Stimulated activated CD4-positive, alpha-beta T cell treated with anti-CD3 and anti-CD28 coated beads, Interleukin-12 subunit alpha, Interleukin-12 subunit beta, amount 100 ng/mL, for 24 hours (primary cell): ENCODE measurements at places on chromosomes 7 and 10.

DNA sequence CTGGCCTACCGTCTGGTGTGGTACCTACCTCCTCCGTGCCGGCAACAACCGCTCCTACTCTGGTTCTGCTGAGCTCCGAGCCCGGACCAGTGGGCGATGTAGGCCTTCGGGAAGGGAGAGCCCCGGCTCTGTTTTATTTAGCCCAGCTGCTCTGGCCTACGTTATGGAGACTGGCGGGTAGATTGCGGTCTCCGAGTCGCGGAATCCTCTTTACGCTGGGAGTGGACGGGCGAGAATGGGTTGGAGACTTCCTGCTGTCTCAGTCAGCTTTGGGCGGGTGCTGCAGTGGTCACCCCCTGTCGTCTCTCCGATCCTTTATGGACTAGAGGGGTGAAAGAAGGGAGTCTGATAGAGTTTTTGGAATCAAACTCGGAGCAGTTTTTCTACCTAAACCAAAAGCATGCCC lies 406 bp downstream of the CBLL1 start:
- DNase-seq = no peak

DNA sequence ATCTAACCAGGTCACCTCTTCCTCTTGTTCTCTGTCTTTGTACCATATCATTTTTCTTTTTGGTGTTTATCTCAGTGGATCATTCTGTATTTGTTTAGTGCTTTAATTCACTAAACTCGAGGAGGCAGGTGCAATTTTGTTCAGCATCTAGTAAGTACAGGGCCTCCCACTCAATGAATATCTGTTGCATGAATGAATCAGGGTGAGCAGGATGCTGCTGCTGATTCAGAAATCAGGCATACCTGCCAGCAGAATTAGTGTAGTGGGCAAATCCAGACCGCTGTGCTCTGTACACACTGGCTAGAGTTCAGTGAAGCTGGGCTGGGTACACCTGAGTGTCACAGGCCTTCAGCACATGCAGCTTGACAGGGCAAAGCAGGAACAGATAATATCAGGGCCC lies 511.9 kb downstream of the SUGCT start:
- DNase-seq = no peak

DNA sequence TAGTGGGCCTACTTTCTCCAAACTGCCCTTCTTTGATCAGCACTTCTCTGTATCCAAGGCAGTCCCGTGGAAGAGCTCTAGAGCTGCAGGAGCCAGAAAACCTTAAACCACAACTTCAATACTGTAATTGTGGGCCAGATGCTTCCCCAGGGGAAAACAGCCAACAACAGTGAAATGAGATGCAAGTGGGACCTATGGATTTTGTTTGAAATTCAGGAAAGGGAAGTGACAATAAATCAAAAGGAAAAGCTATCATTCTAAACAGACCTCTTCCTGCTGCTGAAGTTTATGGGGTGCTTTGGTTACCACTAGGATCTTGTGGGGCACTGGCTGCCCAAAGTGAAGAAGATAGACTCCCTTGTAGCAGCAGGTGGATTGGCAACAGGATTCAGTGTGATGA lies 1031.7 kb downstream of the LRMDA start:
- no peak for DNase-seq

GRCh38 chr7:150451833-150452461 lies 1.5 kb downstream of the GIMAP8 start:
- DNase-seq = no peak

DNA sequence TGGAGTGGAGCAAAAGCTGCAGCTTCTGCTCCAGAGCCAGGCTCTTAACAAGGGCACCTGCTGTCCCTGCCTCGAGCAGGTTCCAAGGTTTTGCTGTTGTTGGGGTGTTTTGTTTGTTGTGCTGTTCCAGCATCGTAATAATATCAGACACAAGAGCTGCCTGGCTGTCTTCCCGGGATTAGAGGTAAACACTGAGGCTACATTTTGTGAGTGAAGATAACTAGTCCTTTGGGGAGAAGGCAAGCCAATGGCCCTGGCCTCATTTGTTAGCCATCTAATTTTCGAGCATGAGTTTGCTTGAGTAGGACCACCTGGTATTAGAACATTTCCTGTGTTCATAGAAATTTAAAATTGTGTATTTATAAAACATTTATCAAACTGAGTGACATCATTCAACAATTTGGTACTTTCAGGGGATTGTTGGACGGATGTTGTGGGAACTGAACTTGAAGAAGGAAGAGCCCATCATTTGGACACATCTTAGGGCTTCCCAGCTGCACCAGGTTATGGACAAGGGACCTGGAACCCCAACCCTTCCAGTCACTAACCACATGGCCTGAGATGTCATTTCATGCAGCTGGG lies 555.0 kb downstream of the TNS3 start:
- no peak for DNase-seq

DNA sequence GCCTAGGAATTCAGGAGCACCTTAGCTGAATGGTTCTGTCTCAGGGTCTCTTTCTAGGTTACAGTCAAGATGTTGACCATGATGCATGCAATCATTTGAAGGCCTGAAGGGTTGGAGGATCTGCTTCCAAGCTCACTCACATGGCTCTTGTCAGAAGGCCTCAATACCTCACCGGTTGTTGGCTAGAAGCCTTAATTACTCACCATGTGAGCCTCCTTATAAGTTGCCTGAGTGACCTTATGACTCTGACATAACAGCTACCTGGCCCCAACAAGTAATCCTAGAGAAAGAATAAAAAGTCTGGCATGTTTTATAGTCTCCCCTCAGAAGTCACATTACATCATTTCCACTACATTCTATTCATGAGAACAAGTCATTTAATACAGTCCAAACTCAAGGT lies 3.4 kb upstream of the C1GALT1 start:
- DNase-seq = no peak

GRCh38 chr10:26574783-26575182 lies 122.7 kb upstream of the PDSS1 start:
- DNase-seq = no peak

DNA sequence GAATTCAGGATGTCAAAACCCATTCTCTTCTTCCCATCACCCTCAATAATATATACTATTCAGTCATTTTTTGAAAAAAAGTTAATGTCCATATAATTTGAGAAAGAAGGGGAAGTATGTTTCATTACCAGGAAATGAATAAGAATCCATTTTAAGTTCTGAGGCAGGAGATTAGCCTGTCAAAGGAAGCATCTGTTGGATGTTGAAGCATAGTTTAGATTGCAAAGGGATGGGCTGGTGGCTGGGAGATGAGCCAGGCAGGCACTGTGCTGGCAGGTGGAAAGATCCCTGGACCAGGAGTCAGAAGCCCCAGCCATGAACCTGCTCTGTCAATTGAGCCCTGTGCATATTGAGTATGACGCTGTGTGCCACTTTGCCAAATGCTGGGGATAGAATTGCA lies 48.4 kb upstream of the CRTAC1 start:
- no peak for DNase-seq

DNA sequence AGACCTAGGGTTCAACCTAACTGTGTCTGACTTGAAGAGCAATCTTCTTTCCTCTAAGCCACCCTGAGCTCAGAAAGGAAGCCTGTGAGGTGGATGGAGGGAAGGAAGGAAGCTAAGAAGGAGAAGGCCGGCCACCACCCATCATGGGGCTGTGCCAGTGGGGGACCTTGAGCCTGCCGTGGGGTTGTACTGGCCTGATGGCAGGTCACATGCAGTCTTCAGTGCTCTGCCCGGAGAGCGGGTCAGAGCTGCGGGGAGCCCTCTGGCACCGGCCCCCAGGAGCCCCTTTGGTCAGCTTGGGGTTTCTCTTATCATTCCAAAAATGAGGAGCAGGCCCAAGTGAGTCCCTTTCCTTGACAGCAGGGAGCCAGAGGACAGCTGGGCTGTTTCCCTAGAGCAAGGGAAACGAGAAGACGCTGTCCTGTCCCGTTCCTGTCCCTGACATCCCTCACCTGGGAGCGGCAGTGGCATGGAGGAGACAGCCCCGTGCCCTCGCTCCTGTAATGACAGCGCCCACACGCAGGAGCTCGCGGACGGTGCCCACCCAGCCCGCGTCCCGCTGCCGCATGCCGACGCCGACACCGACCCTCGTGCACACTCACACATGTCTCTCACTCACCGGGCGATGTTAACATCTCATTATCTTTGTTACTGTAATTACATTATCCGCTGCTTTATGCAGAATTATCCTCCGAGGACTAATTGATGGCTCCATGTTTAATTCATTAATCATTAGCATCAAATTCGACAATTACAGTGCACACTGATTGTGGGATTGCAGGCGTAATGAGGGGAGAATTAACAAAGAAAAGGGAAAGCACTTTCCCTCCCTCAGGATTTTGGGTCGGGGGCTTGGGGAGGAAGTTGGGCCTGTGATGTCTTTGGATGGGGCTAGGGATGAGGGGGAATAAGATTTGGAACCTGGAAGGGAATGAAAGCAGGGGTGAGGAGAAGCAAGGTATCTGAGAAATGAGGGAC lies 31.3 kb downstream of the GBX1 start:
- no peak for DNase-seq

GRCh38 chr7:6508539-6508938 lies 42.7 kb downstream of the GRID2IP start:
- DNase-seq = no peak

- DNase-seq = no peak
Observed at GRCh38 chr7:82539969-82540368, 96.4 kb upstream of the CACNA2D1 start.

DNA sequence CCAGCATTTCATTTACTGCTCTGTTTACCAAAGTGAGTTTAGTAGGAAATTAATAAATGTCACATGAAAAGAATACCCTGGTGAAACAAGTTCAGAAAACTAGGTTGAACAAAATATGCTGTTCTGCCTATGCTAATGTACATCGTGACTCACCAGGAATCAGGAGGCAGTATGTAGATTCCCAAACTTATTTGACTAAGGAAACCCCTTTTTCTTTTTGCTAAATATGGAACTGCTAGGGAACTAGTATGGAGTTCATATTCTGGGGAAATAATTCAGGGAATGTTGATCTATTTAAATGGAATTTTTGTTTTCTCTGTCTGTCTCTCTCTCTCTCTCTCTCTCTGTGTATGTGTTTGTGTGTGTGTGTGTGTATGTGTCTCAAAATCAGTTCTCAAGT lies 49.9 kb upstream of the EXOC4 start:
- no peak for DNase-seq

DNA sequence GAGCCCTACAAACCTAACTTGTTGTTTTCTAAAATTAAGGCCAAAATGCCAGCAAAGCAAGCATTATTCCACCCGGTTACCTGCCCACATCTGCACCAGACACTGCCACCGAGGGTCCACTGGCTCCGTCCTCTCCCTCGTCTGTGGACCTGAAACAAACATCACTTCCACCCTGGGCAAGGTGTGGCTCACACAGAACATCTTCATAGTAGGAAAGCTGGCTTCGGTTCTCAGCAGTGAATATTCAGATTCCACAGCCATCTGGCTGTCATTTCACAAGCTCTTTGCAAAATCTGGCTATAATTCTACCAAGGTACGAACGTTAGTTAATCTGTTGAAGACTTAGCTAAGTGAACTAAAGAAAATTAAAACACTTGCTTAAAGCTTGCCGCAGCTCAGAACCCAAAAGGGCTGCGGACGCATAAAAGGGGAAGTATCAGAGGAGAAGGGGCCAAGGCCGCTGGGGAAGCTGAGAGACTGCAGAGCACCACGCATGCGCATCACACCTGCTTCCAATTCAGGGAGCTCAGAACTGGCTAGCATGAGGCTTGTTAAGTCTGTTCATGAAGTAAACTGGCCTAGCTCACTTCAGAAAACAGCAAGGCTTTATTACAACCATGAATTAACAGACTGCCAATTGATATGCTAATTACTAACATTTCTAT lies 46.1 kb downstream of the PTPRN2 start:
- DNase-seq = no peak

GRCh38 chr10:19111501-19112267 lies 63.1 kb downstream of the MALRD1 start:
- no peak for DNase-seq
